ENCODE measurements at places on chromosomes 4 and X.

GRCh38 chr4:86118711-86119110 is 241.1 kb downstream of the MAPK10 start:
- DNase-seq, result no peak

GRCh38 chr4:79253924-79254323 is 71.9 kb downstream of the NAA11 start:
- DNase-seq, result no peak

- no peak for DNase-seq
Observed at GRCh38 chr4:55121246-55121645, 4.1 kb downstream of the KDR start.

DNA sequence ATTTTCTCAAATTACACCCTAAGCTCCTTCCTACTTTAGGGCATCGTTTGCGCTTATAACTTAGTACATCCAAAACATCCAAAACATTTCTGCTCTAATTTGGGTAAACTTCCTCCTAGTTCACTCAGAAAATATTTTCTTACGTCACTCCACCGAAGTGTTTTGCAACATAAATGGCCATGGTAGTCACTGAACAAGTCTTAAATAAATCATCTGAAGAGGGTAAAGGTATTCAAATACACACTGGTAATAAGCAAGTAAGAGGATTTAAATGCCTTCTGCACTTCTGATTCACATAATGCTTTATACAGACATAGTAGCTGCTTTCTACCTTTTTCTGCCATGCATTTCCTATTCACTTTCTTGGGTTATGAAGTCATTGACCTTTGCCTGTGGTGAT is 991.9 kb downstream of the NLGN4X start:
- no peak for DNase-seq

DNA sequence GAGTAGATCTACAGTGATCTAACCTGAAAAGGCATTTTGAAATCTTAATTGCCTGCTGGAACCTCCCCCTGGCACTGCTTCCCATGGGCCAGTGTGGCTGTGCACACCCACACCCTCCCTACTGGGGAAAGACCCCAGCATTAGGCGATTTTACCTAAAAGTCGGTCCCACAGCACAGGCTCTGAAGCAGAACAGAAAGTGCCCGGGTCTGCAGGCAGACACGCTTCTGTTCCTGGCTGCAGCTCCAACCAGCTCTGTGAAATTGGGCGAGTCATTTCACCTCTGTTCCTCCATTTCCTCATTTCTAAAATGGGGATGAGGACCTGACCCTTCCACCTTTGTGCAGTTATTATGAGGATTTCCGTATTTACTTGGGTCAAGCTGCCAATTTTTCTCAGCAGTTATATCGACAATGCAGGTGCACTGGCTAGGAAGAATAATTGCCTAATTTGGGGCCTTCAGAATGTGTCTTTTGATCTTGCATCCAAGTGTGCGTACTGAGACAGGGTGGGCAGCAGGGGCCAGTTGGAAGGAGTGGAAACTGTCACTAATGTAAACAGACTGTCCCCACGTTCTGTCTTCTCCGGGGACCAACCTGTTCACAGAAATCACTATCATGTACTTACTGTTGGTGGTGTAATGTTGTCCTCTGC is 7.1 kb downstream of the KLF3 start:
- no peak for DNase-seq

GRCh38 chr4:55879224-55879623 is 25.8 kb downstream of the EXOC1 start:
- DNase-seq, result no peak

- DNase-seq, result no peak
Observed at GRCh38 chrX:48806081-48806480, 4.2 kb downstream of the HDAC6 start.

- no peak for DNase-seq
Observed at GRCh38 chrX:20144491-20144890, 2.9 kb upstream of the EIF1AX start.

DNA sequence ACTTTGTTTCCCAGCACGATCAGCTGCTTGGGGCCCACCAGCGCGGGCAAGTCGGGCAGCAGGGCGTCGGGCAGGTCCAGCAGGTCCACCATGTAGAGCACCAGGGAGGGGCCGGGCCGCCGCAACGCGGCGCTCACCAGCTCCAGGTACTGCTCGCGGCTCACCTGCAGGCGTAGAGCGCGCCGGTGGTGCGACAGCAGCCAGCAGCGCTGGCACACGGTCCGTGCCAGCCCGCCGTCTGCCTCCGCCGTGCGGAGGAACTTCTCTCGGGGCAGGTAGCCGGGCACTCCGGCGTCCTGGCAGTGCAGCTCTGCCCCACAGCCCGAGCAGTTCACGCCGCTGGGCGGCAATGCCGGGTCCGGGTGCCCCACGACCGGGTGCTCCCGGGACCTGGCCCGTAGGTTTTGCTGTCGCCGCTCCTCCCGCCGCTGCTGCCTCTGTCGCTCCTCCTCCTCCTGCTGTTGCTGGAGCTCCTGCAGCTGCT is 527 bp downstream of the NOA1 start:
- no peak for DNase-seq

DNA sequence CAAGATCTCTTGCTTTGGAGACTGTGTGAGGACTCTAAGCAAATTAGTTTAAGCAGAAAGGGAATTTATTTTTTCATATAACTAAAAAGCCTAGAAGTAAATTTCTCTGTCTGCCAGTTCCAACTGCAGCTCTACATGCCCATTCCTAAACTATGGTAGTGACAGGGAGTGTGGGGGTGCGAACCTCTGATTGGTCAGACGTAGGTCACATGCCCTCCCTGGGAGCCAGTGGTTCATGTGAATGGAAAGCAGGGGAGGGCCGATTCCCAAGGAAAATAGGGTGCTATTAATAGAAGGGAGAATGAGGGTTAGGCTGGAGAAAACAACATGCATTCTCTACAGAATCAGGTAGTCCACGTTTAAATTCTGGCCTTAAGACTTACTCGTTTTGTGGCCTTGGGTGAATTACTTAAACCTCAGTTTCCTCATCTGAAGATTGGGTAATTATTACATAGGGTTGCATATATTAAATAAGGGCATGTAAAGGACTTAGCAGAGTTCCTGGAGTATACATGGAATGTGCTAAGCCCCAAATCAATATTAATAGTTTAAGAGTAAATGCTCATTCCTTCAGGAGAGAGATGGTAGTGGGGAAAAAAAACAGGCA is 7.2 kb downstream of the RAB33B start:
- DNase-seq, result no peak

DNA sequence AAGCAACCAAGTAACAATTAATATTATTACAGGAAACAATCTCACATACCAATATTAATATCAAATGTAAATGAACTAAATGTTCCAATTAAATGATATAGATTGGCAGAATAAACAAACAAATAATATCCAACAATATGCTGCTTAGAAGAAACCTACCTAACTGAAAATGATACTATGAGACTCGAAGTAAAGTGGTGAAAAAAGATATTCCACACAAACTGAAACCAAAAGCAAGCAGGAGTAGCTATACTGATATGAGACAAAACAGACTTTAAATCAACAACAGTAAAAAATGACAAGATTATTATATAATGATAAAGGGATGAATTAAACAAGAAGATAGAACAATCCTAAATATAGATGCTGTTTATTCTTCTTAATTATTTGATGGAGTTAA is 140.1 kb downstream of the SPANXN4 start:
- DNase-seq, result no peak

DNA sequence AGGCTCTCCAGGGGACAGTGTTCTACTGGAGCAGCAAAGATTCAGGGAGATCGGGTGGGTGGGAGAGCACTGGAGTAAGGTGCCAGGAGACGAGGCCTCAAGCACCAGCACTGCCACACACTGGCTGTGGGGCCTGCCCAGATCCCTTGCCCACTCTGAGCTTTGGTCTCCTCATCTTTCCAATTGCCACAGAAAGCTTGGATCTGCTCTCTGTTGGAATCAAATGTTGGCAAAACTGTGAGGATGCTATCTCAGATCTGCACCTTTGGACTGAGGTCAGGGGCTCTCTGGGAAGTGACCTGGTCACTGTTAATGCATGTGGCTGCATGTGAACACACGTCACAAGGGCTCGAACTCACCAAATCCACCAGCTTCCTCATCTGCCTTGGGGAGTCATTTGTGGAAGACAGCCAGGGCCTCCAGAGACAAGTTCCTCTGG is 1.3 kb downstream of the RIPPLY1 start:
- DNase-seq, result no peak

GRCh38 chr4:90184560-90184959 is 57.4 kb downstream of the CCSER1 start:
- no peak for DNase-seq

DNA sequence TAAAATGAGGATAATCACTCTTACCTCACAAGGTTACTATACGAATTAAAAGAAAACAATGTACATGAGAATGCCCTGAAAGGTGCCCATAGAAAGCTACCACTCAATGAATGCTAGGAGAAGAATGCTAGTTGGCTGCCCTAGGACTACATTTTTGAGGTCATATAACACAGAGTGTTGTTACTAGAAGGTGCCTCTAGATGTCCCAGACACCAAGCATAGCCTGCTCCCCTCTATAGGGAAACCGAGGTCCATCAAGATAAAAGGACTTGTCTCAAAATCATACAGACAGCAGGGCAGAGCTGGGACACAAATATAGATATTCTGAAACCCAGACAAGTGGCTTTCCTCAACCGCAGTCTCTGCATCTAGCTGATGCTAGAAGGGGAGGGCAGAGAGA is 147.0 kb upstream of the ARHGEF9 start:
- no peak for DNase-seq

DNA sequence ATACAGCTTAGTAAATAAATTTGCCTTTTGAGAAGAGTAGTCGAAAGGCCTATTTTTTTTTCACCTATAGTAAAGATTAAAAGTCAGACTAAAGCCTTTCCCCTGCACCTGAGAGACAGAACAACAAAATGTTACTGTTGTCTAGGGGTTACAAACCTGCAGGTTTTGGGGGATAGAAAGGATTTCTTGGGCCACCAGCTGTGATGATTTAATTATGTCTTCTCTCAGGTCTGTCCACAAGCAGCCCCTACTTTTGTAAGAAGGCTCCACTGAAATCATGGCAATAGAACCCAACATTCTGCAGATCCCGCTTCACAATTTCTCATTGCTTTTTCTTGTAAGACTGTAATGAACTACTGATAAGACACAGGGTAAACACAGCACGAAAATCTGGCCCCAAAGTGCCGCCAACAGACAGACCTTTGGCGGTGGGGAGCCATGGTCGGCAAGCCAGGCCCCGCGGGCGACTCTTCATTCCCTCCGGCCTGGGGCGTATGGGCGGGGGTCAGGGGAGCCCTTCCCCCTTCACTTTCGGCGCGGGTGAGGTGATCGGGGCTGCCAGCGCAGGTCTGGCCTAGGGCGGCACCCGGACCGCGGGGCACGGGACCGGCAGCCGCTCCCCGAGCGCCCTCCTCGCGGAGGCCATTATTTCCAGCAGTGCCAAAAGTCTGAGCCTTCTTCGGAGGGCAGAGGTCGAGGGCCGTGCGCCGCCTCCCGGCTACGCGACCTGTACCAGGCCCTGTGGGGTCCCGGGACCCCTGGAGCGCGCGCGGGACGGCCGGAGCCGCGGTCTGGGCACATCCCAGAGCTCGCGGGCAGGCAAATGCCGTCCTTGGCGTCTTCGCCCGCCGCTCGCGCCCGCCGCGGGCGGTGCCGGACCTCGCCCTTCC is 812 bp upstream of the KDM6A start:
- DNase-seq, result no peak

- DNase-seq, result no peak
Observed at GRCh38 chr4:71275570-71275969, 63.2 kb upstream of the SLC4A4 start.

DNA sequence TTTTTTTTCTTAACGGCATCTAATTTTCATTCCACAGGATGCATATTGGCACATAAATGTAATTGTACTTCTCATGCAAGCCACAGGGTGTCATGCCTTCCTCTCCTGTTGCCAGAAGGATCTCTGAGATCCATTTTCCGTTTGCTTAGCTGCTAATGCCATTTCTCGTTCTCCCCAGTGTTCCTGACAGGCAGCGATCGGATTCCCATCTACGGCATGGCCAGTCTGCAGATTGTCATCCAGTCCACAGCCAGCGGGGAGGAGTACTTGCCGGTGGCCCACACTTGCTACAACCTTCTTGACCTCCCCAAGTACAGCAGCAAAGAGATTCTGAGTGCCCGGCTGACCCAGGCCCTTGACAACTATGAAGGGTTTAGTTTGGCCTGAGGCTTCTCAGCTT is 8.9 kb upstream of the NAP1L5 start:
- DNase-seq, result no peak

All from NCI-H1417 treated with DMSO at 0.1 percent for 48 hours (cell line).